ENCODE measurements at places on chromosomes 13 and 19.

- peak; percentile 45 for DNase-seq
- peaks cover 68% of the 10 kb centered on the region for H3K27me3 ChIP-seq
- H3K27ac ChIP-seq: no peak within 1 kb of the TSS
- H3K36me3 ChIP-seq: no peaks in the 10 kb centered on the region
- no peaks in the 10 kb centered on the region for H3K4me1 ChIP-seq
These were observed at the start of gene SIGLEC6 for GRCh38 chr19:51531349-51532315. Gene SIGLEC6, minus strand, starts transcription at chr19:51531670. Its CDS starts 22 bp downstream, at chr19:51531648.

DNA sequence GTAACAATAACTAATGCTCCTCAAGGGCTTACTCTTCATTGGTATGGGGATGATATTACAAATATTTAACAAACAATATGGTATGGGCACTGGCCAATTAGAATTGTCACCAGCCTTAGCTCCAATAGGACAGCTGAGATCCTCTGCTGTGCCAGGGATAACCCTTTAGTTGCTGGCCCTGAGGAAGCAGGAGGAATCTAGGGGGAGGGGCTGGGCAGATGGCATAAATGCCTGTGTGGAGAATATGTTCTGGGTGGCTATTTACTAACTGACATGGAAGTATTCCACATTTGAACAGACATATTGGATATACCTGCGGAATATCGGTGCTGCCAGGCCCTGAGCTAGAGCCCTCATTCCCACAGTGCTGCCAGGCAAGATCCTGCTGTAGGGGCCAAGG lies 16.6 kb upstream of the LRCH1 start:
- H3K27me3 ChIP-seq: peaks cover 4% of the 10 kb centered on the region
- no peak overlapping the region for H3K27ac ChIP-seq
- H3K4me1 ChIP-seq: peaks cover 4% of the 10 kb centered on the region
- DNase-seq: no peak

GRCh38 chr19:3471954-3472655 lies 8.2 kb downstream of the SMIM24 start:
- DNase-seq: no peak
- no peaks in the 10 kb centered on the region for H3K4me1 ChIP-seq
- H3K27me3 ChIP-seq: no peaks in the 10 kb centered on the region
- no peak overlapping the region for H3K27ac ChIP-seq
- no peaks in the 10 kb centered on the region for H3K36me3 ChIP-seq
- no peak overlapping the region for H3K4me3 ChIP-seq

GRCh38 chr13:31037874-31038500 lies 105.5 kb downstream of the TEX26 start:
- H3K27me3 ChIP-seq: peaks cover 69% of the 10 kb centered on the region
- H3K36me3 ChIP-seq: no peaks in the 10 kb centered on the region
- no peak for DNase-seq

GRCh38 chr13:21152251-21152899 lies 24.0 kb downstream of the SKA3 start:
- peaks cover 3% of the 10 kb centered on the region for H3K4me1 ChIP-seq
- H3K27ac ChIP-seq: no peak overlapping the region

DNA sequence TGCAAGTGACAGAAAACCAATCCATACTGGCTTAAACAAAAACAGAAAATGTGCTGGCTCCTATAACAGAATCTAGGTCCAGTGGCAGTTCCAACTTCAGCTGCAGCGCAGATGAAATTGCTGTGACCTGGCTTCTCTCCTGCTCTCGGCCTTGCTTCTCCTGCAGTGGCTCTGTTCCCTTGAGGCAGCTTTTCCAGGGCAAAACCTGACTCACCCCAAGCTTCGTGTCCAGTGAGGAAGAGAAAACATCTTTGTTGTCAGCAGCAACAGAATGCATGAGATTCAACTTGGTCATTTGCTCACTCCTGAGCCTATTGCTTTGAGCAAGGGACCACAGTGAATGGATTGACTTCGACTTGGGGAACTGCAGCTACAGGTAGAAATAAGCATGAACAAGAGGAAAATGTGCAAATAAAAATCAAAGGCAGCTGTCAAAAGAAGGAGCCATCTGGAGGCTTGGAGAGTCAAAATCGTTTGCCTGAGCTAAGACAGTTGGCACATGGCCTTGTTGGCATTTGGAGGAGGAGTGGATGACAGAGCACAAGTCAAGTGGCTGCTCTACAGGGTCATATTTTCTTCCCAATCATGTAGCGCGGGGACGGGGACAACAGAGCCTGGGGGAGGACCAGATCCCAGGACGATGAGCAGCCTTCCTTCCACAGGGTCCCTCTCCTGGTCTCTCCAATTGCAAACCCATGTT lies 523.4 kb downstream of the FGF9 start:
- no peak overlapping the region for H3K4me3 ChIP-seq
- H3K27ac ChIP-seq: no peak overlapping the region
- no peaks in the 10 kb centered on the region for H3K27me3 ChIP-seq
- H3K36me3 ChIP-seq: no peaks in the 10 kb centered on the region

- H3K27ac ChIP-seq: no peak overlapping the region
- H3K27me3 ChIP-seq: peaks cover 16% of the 10 kb centered on the region
- peaks cover 16% of the 10 kb centered on the region for H3K4me1 ChIP-seq
These were observed 31.5 kb upstream of the CEACAM8 start for GRCh38 chr19:42626181-42626580.

- no peaks in the 10 kb centered on the region for H3K27me3 ChIP-seq
- peaks cover 26% of the 10 kb centered on the region for H3K36me3 ChIP-seq
- DNase-seq: peak; percentile 80
- H3K4me1 ChIP-seq: peaks cover 71% of the 10 kb centered on the region
- peak overlapping the region; percentile 71 for H3K4me3 ChIP-seq
These were observed 1.4 kb upstream of the CD37 start for GRCh38 chr19:49333811-49334288.

DNA sequence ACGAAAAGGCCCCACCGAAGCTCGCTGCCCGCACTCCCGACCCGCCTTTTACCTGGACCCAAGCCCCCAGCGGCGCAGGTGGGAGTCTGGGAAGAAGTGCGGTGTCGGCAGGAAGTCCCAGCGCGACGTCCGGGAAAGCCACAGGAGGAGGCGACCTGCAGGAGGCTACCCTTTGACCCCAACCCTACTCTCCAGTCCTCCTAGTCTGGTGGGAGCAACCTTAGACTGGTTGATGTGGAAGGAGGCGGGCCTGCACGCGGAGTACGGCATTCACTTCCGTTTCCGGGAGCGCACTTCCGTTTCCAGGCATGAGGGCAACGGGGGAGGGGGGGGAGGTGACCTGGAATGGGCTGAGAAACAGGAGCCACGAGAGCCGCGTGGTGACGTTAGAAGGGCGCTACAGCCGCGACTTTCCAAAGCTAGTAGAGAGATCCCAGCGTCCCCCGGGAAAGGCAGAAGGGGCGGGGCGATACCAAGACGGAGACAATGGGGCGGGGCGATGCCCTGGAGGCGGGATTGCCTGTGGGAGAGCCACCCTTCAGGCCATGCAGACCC lies 28.5 kb downstream of the ZNF266 start:
- H3K36me3 ChIP-seq: peaks cover 34% of the 10 kb centered on the region
- peak overlapping the region; percentile 72 for H3K4me3 ChIP-seq
- no peaks in the 10 kb centered on the region for H3K27me3 ChIP-seq
- H3K27ac ChIP-seq: peak overlapping the region; percentile 63
- H3K4me1 ChIP-seq: peaks cover 15% of the 10 kb centered on the region

- H3K36me3 ChIP-seq: peaks cover 17% of the 10 kb centered on the region
- H3K27ac ChIP-seq: peak overlapping the region; percentile 77
- no peak overlapping the region for H3K4me3 ChIP-seq
- H3K4me1 ChIP-seq: peaks cover 29% of the 10 kb centered on the region
- H3K27me3 ChIP-seq: no peaks in the 10 kb centered on the region
These were observed 15.3 kb downstream of the NACC1 start for GRCh38 chr19:13133241-13133870.

- H3K27ac ChIP-seq: no peak overlapping the region
- H3K36me3 ChIP-seq: no peaks in the 10 kb centered on the region
- no peaks in the 10 kb centered on the region for H3K4me1 ChIP-seq
- DNase-seq: no peak
- H3K27me3 ChIP-seq: no peaks in the 10 kb centered on the region
- H3K4me3 ChIP-seq: no peak overlapping the region
These were observed 1574.2 kb downstream of the EFNB2 start for GRCh38 chr13:104961246-104961645.

GRCh38 chr13:46866150-46866549 lies 30.7 kb downstream of the HTR2A start:
- peaks cover 17% of the 10 kb centered on the region for H3K27me3 ChIP-seq
- DNase-seq: no peak
- no peaks in the 10 kb centered on the region for H3K4me1 ChIP-seq
- no peaks in the 10 kb centered on the region for H3K36me3 ChIP-seq
- H3K4me3 ChIP-seq: no peak overlapping the region

DNA sequence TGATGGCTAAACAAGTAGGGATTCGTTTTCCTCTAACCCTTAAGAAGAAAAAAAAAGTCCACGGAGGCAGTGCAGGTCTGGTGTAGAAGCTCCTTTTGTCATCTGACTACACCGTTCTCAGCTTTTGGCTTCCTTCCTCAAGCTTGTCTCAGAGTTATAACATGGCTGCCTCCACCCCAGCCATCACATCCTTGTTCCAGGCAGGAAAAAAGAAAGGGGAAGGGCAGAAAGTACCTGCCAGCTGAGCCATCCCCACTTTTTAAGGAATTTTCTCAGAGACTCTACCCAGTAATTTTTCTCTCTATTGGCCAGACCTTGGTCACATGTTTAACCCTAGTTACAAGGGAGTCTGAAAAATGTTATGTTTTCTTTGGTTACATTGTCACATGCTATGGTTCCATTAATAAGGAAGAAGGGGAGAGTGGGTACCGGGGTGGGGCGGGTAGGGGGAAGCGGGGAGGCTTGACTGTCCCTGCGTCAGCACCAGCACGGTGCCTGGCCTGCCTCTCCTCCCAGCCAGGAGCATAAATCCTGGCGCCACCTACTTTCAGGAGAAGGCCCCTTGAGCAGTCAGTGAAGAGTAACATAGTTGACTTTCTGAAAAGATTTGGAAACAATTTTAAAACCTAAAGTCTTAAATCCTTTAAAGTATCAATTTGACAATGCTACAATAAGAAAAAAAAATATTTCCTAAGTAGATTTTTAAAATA lies 11.1 kb downstream of the FAM124A start:
- DNase-seq: no peak
- no peak overlapping the region for H3K4me3 ChIP-seq
- no peak overlapping the region for H3K27ac ChIP-seq
- peaks cover 61% of the 10 kb centered on the region for H3K27me3 ChIP-seq
- H3K36me3 ChIP-seq: no peaks in the 10 kb centered on the region

DNA sequence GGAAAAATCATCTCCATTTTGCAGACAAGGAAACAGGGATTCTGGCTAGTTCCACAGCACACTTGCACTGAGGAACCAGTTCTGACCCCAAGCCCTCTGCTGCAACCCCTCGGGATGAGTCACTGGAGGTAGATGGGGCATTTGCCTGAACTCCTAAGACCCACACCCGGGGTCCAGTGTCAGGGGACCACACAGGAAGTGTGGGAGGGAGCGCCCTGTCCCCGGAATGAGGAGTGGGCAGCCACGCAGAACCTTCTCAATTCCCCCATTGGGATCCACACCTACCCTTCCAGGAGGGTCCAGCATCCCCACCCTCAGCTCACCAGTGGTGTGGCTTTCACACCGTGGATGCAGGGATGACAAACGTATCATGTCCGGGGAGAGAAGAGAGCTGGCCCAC lies 62.7 kb downstream of the TSHZ3 start:
- no peak for DNase-seq
- no peak overlapping the region for H3K4me3 ChIP-seq
- no peak overlapping the region for H3K27ac ChIP-seq
- no peaks in the 10 kb centered on the region for H3K36me3 ChIP-seq

GRCh38 chr19:48513289-48514122 lies 1.9 kb upstream of the LMTK3 start:
- no peak overlapping the region for H3K4me3 ChIP-seq
- no peaks in the 10 kb centered on the region for H3K27me3 ChIP-seq
- no peaks in the 10 kb centered on the region for H3K36me3 ChIP-seq
- H3K4me1 ChIP-seq: peaks cover 21% of the 10 kb centered on the region
- DNase-seq: peak; percentile 88

GRCh38 chr13:104114101-104114500 lies 1047.9 kb upstream of the SLC10A2 start:
- no peak for DNase-seq
- no peaks in the 10 kb centered on the region for H3K27me3 ChIP-seq
- no peak overlapping the region for H3K4me3 ChIP-seq

DNA sequence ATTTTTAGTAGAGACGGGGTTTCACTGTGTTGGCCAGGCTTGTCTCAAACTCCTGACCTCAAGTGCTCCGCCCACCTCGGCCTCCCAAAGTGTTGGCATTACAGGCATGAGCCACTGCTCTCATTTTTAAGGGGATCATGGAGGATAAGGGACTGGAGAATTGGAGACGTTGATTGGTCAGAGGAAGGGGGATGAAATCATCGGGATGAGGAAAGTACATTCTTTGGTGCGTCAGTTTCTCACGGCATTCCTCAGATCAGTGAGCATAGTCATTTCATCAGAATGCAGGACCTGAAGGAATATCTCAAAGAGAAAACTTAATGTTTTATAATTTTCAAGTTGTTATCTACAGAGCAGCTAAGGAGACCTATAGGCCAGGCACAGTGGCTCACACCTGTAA lies 14.0 kb downstream of the ZNF114 start:
- no peak overlapping the region for H3K27ac ChIP-seq
- no peaks in the 10 kb centered on the region for H3K4me1 ChIP-seq
- H3K27me3 ChIP-seq: peaks cover 11% of the 10 kb centered on the region
- DNase-seq: no peak
- H3K4me3 ChIP-seq: no peak overlapping the region

DNA sequence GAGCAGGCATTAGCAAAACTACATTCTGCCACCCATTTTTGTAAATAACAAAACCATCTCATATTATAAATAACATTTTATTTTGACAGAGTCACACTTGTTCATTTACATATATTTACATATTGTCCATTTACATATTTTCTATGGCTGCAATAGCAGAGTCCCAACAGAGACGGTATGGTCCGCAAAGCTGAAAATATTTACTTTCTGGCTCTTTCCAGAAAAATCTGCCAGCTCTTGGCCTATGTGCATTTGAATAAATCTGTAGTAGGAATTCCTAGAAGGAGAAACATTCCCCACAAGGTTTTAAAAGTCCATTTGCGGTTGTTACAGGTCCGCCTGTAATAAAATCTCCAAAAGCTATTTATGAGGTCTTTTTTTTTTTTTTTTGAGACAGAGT lies 5.7 kb upstream of the TSPAN16 start:
- H3K27ac ChIP-seq: no peak overlapping the region
- no peaks in the 10 kb centered on the region for H3K36me3 ChIP-seq

DNA sequence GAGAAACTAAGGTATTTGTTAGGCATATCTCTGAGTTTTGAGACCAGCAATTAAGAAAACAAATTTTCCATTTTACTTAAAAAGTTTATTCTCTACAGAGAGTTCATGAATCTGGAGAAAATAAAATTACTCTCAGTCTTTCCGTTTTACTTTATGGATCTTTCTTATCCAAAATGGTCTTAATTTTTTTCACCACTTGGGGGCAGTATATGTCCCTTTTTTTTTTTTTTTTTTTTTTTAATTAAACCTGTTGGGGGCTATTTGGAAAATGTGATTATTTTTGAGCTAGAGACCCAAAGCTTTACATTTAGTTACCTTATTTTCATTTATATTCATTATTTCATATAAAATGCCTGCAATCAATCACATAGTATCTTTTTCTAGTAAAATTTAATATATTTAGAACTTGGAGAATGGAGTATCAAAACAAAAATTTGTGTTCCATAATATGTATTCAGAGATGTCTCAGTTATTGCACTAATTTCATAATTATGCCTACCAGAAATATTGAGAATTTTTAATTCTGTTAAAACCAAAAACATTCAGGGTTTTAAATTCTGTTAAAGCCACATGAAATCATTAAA lies 27.1 kb downstream of the PIBF1 start:
- no peaks in the 10 kb centered on the region for H3K27me3 ChIP-seq
- no peak overlapping the region for H3K4me3 ChIP-seq

- no peaks in the 10 kb centered on the region for H3K27me3 ChIP-seq
- peaks cover 33% of the 10 kb centered on the region for H3K4me1 ChIP-seq
- no peak for DNase-seq
- no peak overlapping the region for H3K27ac ChIP-seq
These were observed 18.3 kb upstream of the TEX29 start for GRCh38 chr13:111302045-111302726.

Data from activated CD8-positive, alpha-beta memory T cell treated with anti-CD3 and anti-CD28 coated beads, Interleukin-2, amount 10 ng/mL, durations not matched to agents 7 days and 5 days (primary cell).